RWPE2 (cell line): ENCODE measurements at places on chromosomes 16 and 17.

- DNase-seq, result no peak
- no peaks in the 10 kb centered on the region for H3K36me3 ChIP-seq
- H3K27ac ChIP-seq, result no peak overlapping the region
These were observed 17.5 kb upstream of the TNFRSF13B start for GRCh38 chr17:16989230-16989952.

DNA sequence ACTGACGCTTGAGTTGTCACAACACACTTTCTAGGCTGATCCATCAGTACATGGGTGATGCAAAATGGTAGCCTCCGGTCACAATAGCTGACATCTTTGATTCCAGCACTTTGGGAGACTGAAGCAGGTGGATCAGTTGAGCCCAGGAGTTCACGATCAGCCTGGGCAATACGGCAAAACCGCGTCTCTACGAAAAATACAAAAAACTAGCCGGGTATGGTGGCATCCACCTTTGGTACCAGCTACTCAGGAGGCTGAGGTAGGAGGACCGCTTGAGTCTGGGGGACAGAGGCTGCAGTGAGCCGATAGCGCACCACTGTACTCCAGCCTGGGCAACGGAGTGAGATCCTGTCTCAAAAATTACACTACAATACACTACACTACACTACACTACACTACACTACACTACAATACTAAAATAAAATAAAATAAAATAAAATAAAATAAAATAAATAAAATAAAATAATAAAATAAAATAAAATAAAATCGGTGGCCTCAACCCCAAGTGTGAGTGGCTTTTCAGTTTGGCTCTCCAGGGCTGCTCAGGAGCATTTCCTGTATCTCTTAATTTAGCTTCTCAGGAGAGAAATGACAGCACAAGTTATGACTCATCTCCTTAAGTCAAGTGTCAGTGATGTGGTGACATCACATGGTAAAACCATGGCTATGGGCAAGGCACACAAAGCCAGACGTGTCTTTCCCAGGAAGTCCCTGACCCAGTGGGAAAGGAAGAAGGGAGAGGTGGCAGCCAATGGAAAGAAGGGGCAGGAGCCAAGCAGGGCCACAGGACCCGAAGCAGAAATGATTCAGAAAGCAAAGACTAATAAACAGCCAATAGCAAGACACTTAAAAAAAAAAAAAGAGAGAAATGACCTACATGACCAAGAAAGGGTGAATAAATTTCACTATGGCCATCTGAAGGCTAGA, 75.3 kb upstream of the TBC1D3K start:
- H3K27ac ChIP-seq, result no peak overlapping the region
- H3K4me1 ChIP-seq, result no peaks in the 10 kb centered on the region
- no peak overlapping the region for H3K4me3 ChIP-seq
- H3K27me3 ChIP-seq, result no peaks in the 10 kb centered on the region
- DNase-seq, result no peak

GRCh38 chr17:13024526-13025257, 6.9 kb upstream of the ELAC2 start:
- no peak for DNase-seq
- H3K27ac ChIP-seq, result no peak overlapping the region
- no peak overlapping the region for H3K4me3 ChIP-seq
- H3K36me3 ChIP-seq, result no peaks in the 10 kb centered on the region
- no peaks in the 10 kb centered on the region for H3K4me1 ChIP-seq

DNA sequence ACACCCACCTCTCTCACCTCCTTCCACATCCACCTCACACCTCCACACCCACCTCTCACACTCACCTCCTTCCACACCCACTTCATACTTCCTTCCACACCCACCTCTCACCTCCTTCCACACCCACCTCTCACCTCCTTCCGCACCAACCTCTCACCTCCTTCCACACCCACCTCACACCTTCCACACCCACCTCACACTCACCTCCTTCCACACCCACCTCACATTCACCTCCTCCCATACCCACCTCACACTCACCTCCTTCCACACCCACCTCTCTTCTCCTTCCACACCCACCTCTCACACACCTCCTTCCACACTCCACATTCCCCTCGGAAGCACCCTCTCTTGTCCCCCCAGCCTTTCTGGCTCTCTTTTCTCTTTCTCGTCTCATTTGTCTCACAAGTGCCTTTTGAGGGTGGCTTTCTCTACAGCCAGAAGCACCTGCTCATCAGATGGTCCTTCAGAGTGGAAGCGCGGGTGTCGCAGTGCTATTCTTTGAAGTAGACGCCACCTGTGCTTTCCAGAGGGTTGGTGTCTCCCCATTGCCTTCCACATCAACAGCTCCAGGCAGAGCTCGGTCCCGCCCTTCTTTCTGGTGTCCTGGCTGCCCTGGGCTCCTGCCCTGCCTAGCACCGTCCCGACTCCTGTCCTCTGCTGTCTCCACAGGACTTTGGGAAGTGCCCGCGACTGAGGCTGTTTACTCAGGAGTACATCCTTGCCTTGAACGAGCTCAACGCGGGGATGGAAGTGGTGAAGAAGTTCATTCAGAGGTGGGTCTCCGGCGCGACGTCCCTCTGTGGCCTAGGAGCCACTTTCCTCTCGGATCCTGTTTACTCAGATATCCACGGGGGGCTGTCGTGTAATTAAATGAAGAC, 109.4 kb upstream of the PLCG2 start:
- no peak overlapping the region for H3K27ac ChIP-seq
- no peaks in the 10 kb centered on the region for H3K27me3 ChIP-seq
- no peaks in the 10 kb centered on the region for H3K4me1 ChIP-seq
- peaks cover 83% of the 10 kb centered on the region for H3K36me3 ChIP-seq
- no peak overlapping the region for H3K4me3 ChIP-seq
- no peak for DNase-seq

- H3K27ac ChIP-seq, result no peak overlapping the region
- no peak overlapping the region for H3K4me3 ChIP-seq
- no peaks in the 10 kb centered on the region for H3K27me3 ChIP-seq
- DNase-seq, result no peak
- peaks cover 8% of the 10 kb centered on the region for H3K4me1 ChIP-seq
These were observed 392.1 kb downstream of the CNTNAP4 start for GRCh38 chr16:76669288-76669687.

DNA sequence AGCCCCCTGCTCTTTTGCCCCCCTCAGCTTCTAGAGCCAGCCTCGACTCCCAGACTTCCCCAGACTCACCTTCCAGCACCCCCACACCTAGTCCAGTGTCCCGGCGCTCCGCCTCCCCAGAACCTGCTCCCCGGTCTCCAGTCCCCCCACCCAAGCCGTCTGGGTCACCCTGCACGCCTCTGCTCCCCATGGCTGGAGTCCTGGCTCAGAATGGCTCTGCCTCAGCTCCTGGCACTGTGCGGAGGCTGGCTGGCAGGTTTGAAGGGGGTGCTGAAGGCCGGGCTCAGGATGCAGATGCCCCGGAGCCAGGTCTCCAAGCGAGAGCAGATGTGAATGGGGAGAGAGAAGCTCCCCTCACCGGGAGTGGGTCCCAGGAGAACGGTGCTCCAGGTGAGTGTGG, 2.2 kb downstream of the ARHGEF15 start:
- no peaks in the 10 kb centered on the region for H3K36me3 ChIP-seq
- peaks cover 14% of the 10 kb centered on the region for H3K27me3 ChIP-seq
- H3K27ac ChIP-seq, result no peak overlapping the region
- H3K4me3 ChIP-seq, result no peak overlapping the region
- DNase-seq, result no peak
- H3K4me1 ChIP-seq, result no peaks in the 10 kb centered on the region

DNA sequence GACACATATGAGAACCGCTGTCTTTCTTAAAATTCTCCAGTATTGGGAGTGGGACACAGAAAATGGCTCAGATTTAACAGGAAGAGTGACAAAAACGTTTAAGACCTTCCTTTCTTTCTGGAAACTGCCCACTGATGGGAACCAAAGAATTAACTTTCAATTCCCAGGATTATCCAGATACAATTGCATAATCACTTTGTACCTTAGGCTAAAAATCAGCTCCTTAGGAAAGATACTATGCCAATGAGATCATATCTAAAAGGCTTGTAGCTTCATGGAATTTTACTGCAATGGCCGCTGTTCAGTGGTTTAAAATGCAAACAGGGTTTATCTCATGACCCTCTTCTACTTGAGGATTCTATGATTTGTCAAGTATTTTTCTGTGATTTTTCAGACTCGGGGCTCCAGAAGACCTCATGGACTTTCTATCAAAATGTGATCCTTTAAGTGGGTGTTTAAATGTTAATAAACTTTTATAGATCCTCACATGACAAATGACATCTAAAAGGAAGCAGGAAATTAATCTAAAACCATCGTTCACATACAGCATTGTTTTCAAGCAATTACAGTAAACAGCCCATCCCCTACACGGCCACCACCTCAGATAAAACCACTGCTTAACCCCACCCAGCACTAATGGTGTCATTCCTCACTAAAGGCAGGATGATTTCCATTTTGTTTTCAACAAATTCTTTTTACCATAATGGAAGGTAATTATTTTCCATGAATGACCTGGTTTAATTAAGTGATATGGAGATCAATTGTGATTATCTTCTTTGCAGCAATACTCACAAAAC, 31.6 kb upstream of the ERN1 start:
- no peaks in the 10 kb centered on the region for H3K27me3 ChIP-seq
- no peak for DNase-seq
- H3K4me3 ChIP-seq, result no peak overlapping the region
- H3K4me1 ChIP-seq, result peaks cover 3% of the 10 kb centered on the region
- no peak overlapping the region for H3K27ac ChIP-seq

GRCh38 chr17:35726127-35726952, 5.1 kb upstream of the RASL10B start:
- no peak overlapping the region for H3K4me3 ChIP-seq
- H3K36me3 ChIP-seq, result peaks cover 41% of the 10 kb centered on the region
- H3K27ac ChIP-seq, result peak overlapping the region; percentile 12
- H3K4me1 ChIP-seq, result no peaks in the 10 kb centered on the region

DNA sequence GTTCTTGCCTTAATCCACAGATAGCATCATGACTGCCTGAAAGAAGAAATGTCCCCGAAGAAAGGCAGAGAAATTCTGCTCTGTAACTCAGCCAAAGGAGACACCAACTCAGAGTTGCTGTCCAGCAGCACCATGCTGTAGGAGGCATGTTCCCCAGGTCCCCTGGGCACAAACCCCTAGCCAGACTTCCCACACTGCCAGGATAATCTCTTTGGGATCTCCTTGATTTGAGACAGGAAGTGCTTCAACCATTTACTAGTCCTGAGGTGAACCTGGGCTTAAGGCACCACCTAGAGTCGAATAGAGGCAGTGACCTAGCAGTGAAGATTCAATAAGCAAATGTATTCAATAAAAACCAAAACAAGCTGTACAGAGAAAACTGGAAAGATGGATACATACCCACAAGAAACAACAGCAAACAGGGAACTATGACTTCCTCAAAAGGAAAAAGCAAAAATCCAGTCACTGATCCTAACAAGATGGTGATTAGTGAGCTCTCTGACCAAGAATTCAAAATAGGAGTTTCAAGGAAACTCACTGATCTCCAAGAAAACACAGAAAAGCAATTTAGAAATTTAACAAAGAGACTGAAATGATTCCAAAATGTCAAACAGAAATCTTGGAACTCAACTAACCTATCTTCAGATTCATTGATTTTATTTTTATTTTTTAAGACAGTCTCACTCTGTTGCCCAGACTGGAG, 5.7 kb downstream of the OR4D2 start:
- no peaks in the 10 kb centered on the region for H3K4me1 ChIP-seq
- DNase-seq, result no peak
- no peak overlapping the region for H3K27ac ChIP-seq
- peaks cover 21% of the 10 kb centered on the region for H3K27me3 ChIP-seq
- no peaks in the 10 kb centered on the region for H3K36me3 ChIP-seq

DNA sequence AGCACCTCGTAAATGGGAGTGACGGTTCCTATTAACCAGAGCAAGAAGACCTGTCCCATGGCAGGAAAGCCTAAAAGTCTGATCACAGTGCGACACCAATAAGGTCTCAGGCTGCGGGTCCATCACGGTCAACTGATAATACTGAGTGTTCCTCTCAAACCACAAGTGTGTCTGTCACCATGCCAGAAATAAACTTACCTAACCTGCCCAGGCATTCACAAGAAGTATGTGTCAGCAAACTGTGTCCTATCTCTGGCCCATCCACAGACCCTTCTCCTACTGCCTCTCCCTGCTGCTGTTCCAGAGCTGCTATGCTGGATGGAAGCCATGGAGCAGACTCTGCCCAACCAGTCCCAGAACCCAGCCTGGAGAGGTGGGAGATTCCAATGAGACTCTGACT, 73.5 kb downstream of the ZNF423 start:
- no peaks in the 10 kb centered on the region for H3K27me3 ChIP-seq
- H3K36me3 ChIP-seq, result no peaks in the 10 kb centered on the region
- no peak overlapping the region for H3K27ac ChIP-seq
- H3K4me1 ChIP-seq, result no peaks in the 10 kb centered on the region

GRCh38 chr16:74249846-74250245, 46.8 kb upstream of the PSMD7 start:
- peaks cover 14% of the 10 kb centered on the region for H3K27me3 ChIP-seq
- no peaks in the 10 kb centered on the region for H3K36me3 ChIP-seq
- H3K27ac ChIP-seq, result no peak overlapping the region
- no peak for DNase-seq
- H3K4me1 ChIP-seq, result no peaks in the 10 kb centered on the region

DNA sequence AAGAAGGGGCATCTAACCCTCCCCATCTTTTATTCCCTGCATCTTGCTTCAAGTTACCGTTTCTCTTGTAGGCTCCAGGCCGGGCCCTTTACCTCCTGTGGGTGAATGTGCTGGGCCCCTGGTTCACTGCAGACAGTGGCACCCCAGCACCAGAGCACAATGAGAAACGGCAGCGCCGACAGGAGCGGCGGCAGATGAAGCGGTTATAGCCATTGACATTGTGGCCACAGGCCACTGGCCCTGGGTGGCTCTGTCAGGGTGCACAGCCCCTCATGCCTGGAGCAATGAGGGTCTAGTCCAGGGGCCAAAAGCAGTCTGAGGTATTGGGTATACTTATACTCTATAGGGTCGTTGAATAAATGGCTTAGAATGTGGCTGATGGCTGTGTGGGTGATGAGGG, 2.0 kb downstream of the TMEM208 start:
- peaks cover 6% of the 10 kb centered on the region for H3K4me1 ChIP-seq
- no peak for DNase-seq
- no peak overlapping the region for H3K27ac ChIP-seq
- peaks cover 60% of the 10 kb centered on the region for H3K36me3 ChIP-seq

DNA sequence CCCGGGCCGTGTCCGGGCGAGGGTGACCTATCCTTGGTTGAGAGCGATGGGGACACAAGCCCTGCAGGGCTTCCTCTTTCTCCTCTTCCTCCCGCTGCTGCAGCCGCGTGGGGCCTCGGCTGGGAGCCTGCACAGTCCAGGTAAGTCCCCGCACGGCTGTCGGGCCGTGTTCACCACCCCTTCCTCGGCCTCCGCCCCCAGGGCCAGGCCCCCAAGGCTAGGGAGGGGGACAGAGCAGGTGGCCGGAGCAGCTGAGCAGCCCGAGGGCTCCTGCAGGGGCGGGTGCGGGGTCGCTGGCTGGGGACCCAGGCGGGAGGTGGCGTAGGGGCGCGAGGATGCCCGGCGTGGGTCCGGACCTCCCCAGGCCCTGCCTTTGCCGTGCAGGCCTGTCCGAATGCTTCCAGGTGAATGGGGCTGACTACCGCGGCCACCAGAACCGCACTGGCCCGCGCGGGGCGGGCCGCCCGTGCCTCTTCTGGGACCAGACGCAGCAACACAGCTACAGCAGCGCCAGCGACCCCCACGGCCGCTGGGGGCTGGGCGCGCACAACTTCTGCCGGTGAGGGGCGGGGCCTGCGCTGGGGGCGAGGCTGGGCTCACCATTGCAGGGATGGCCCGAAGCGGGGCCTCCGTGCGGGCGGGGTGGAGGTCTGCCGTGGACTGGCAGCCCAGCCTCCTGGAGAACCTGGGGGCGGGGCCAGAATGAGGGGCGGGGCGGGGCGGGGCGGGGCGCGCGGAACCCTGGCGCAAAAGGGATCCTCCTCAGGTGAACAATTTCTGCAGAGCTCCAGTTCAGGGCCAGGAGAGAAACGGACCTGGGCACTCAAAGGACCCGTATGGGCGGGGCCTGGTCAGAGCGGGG, 631 bp downstream of the KREMEN2 start:
- H3K36me3 ChIP-seq, result no peaks in the 10 kb centered on the region
- H3K27ac ChIP-seq, result peak overlapping the region; percentile 23
- peak overlapping the region; percentile 41 for H3K4me3 ChIP-seq
- DNase-seq, result peak; percentile 94
